ENCODE measurements at places on chromosomes 1 and 21. TPM values are rescaled to one million over a fixed set of nuclear protein-coding genes. Genes with fewer than 3 reads are reported as not detected.

The OR2T33 gene
- not detected for total RNA-seq

The MYBPH gene
- not detected for total RNA-seq

The GJA4 gene
- total RNA-seq: not detected

The BACE2 gene
- total RNA-seq: 2.0 TPM

The FAM151A gene
- total RNA-seq: not detected

The SLC6A9 gene
- total RNA-seq: 13.5 TPM

The TMEM79 gene
- 7.8 TPM for total RNA-seq

DNA sequence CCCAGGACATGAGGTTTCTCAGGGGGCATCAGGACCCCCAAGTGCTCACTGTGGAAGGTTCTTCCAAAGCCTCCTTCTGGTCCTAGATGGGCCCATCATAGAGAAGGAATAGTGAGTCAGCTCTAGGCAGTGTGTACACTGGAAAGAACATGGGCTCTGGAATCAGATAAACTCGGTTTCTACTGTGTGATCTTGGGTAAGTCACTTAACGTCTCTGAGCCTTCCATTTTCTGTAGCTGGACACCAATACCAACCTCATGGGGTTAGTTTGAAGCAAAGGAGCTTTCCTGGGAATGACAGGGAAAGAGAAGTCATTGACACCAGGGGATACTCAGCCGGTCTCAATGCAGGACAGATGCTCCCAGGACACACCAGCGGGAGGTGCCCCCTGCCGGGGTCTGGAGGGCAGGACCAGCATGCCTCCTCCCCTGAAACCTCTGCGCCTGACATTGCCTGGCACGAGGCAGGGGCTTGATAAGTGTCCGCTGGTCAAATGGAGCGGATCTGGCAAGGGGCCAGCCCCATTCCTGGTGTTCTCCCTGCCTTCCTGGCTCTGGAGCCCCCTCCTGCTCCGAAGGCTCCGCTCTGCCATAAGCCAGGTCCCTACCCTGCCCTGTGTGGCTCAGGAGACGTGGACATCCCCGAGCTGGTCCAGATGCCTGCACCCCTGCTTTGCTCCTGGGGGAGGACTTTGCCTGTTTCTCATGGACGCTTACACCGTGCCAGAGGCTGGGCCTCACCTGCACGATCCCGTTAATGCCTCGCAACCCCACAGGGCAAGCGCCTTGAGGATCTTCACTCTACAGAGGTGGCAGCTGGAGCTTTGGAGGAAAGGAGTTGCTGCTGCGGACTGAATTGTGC lies 52.8 kb downstream of the EDN2 start:
- no peaks in the 10 kb centered on the region for H3K36me3 ChIP-seq
- H3K27me3 ChIP-seq: peaks cover 28% of the 10 kb centered on the region
- H3K4me1 ChIP-seq: no peaks in the 10 kb centered on the region
- no peak overlapping the region for H3K4me3 ChIP-seq
- no peak overlapping the region for H3K27ac ChIP-seq

DNA sequence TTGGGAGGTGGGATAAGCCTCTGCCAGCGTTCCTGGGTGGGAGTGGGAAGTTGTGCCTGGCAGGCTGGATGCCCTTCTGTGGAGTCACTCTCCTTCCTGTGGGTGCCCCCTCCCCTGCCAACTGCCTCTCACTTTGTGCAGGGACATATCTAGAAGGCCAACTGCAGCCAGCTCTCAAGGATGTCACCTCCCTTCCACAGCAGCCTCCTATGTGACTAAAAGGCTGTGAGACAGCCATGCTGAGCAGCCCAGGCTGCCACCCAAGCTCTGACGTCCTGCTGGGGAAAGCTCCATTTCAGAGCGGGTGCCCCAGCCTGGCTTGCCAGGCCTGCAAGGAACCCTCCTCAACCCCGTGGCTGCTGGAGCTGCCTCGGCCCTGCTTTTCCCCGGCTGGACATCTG lies 19.6 kb upstream of the SLC26A9 start:
- H3K36me3 ChIP-seq: no peaks in the 10 kb centered on the region
- H3K4me3 ChIP-seq: no peak overlapping the region
- H3K27ac ChIP-seq: no peak overlapping the region
- H3K4me1 ChIP-seq: peaks cover 8% of the 10 kb centered on the region

DNA sequence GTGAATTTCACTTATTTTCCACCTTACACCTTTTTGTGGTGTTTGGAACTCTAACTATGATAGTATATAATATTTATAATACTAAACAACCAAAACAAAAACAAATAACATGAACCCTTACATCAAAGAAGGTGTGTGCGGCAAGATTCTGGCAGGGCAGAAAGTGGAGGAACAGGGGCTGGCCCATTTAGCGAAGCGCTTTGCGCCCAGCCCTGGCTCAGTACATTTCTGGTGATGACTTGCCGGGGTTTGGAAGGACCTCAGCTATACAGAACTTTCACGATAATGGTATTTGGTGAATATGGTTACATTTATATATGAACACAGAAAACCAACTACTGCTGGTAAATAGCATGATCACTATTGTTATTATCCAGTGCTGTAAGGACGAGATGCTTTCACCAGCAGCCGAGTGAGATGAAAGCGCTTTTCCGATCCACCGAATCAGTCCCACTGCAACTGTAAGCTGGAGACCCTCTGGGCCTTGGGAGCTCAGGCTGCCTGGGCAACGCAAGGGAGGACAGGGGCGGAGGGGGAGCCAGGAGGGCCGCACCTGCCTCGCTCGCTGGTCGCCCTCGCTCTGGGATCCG lies 63.9 kb downstream of the CD247 start:
- H3K27me3 ChIP-seq: no peaks in the 10 kb centered on the region
- peaks cover 32% of the 10 kb centered on the region for H3K36me3 ChIP-seq
- peaks cover 56% of the 10 kb centered on the region for H3K4me1 ChIP-seq
- peak overlapping the region; percentile 78 for H3K4me3 ChIP-seq

DNA sequence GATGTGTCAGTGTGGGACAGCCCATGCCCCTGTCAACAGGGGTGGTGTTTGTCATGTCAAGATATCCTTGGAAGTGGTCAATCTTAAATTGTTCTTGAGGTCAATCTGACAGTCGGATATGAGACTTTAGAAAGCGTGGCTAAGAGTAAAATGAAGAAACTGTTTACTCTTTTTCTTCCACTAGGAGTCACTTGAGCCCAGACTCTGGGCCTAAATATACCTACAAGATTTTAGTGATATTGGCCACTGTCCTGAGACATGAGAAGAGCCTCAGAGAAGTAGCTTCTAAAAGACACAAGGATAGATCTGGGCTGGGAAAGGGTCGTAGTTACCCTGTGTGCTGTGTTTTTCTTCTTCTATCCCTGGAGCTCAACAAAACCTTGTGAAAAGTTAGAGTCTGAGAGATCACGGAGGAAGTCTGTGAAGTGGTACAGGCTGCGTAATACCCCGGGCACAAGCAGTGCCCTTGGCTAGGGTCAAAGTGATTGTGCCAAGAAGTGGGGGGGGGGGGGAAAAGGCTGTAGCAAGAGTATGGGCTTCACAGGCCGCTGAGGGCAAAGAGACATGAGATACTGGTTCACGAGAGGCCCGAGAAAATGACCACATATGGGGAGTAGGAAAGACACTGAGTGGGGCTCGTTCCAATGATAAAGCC lies 355.2 kb upstream of the GREM2 start:
- no peak overlapping the region for H3K4me3 ChIP-seq

GRCh38 chr1:151314137-151314875 lies 12.9 kb downstream of the PI4KB start:
- no peak overlapping the region for H3K4me3 ChIP-seq
- H3K27me3 ChIP-seq: no peaks in the 10 kb centered on the region
- H3K4me1 ChIP-seq: peaks cover 54% of the 10 kb centered on the region

DNA sequence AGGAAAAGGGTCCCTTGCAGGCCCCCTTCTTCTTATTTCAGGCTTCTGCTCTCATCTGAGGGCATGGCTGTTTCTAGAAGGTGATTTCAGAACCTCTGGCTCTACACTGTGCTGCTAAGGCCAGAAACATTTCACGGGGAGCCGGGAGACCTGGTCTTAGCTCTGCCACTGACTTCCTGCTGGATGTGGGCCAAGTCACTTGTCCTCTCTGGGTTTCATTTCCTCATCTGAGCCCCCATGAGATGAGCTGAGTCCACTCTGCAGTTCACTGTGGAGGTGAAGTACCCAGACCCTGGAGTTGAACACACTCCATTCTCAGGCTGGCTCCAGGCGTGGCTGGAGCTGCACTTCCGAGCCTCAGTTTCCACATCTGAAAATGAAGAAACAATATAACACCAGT lies 2.1 kb downstream of the PADI1 start:
- DNase-seq: no peak
- H3K36me3 ChIP-seq: no peaks in the 10 kb centered on the region
- no peak overlapping the region for H3K27ac ChIP-seq
- H3K4me1 ChIP-seq: peaks cover 32% of the 10 kb centered on the region
- peaks cover 55% of the 10 kb centered on the region for H3K27me3 ChIP-seq

DNA sequence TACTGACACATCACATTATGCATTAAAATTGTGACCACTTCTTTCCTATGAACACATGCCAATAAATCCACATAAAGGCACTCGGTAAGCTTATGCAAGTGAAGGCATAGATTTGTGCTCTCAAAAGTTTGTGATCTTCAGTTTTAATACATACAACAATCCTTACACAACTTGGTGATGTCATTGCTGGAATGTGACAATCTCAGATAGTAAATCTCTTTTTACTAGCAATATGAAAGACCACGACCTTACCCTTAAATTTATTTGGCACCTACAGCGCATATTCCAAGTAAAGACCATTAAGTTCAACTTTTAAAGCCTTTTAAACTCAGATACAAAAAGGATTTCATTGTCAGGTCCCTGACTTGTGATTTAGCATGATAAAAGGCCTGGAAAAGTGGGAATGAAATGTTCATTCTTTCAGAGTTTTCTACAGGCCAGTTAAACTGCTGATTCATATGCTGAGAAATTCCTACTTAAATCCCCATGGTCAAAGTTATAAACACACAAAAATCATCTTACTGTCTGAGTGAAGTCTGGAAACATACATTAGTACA lies 157.4 kb downstream of the SIPA1L2 start:
- no peaks in the 10 kb centered on the region for H3K36me3 ChIP-seq
- no peak overlapping the region for H3K27ac ChIP-seq
- H3K4me3 ChIP-seq: no peak overlapping the region

DNA sequence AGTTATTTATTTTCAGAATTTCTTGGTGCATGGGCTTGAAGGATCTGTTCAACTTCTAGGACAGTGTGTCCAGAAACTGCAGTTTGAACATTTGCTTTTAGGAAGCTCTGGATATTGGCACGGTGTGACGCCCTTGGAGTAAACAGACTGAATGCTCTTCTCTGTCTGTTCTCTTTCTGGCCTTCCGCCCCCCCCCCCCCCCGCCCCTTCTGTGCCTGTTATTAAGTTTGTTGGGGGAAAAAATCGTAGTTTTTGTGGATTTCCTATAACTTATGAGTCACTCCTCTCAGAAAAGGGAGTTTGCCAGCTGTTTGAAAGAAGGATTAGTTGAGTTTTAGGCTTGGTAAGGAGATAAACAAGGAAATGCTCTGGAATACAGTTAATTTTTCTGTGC lies 1.2 kb downstream of the KCTD3 start:
- peak overlapping the region; percentile 86 for H3K4me3 ChIP-seq
- H3K27ac ChIP-seq: peak overlapping the region; percentile 61
- peaks cover 28% of the 10 kb centered on the region for H3K4me1 ChIP-seq
- no peak for DNase-seq

- DNase-seq: peak; percentile 45
- H3K4me1 ChIP-seq: peaks cover 27% of the 10 kb centered on the region
- peaks cover 23% of the 10 kb centered on the region for H3K36me3 ChIP-seq
- no peaks in the 10 kb centered on the region for H3K27me3 ChIP-seq
- peak overlapping the region; percentile 80 for H3K4me3 ChIP-seq
Observed at GRCh38 chr1:6603915-6604558, 1.4 kb upstream of the KLHL21 start.

GRCh38 chr21:29423099-29423870 lies 124.6 kb downstream of the BACH1 start:
- H3K27me3 ChIP-seq: no peaks in the 10 kb centered on the region
- H3K4me3 ChIP-seq: no peak overlapping the region
- no peak for DNase-seq
- no peak overlapping the region for H3K27ac ChIP-seq
- H3K4me1 ChIP-seq: peaks cover 10% of the 10 kb centered on the region
- H3K36me3 ChIP-seq: peaks cover 5% of the 10 kb centered on the region

DNA sequence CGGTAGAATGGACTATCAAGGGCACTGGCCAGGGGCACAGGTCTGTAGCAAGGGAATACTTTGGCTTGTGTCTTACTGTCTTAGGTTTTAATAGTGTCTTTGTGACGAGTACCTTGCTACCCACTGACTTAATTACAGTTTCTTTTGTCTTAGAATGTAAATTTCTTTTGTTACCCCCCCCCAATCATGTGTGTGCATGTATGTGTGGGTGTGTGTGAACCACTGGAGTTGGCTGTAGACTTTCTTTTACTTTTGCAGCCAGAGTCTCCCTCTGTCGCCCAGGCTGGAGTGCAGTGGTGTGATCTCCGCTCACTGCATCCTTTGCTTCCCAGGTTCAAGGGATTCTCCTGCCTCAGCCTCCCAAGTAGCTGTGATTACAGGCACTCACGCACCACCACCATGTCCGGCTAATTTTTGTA lies 61.8 kb upstream of the CLDN14 start:
- H3K27ac ChIP-seq: no peak overlapping the region
- no peak for DNase-seq
- no peak overlapping the region for H3K4me3 ChIP-seq
- peaks cover 14% of the 10 kb centered on the region for H3K27me3 ChIP-seq

- no peaks in the 10 kb centered on the region for H3K36me3 ChIP-seq
- H3K27me3 ChIP-seq: no peaks in the 10 kb centered on the region
- H3K4me3 ChIP-seq: no peak overlapping the region
- no peak overlapping the region for H3K27ac ChIP-seq
- DNase-seq: no peak
Observed at GRCh38 chr1:218755128-218755527, 410.0 kb downstream of the TGFB2 start.

GRCh38 chr21:23398726-23399125 lies 2208.6 kb downstream of the MRPL39 start:
- DNase-seq: no peak
- no peaks in the 10 kb centered on the region for H3K4me1 ChIP-seq
- no peaks in the 10 kb centered on the region for H3K36me3 ChIP-seq
- no peak overlapping the region for H3K27ac ChIP-seq
- H3K27me3 ChIP-seq: no peaks in the 10 kb centered on the region
- H3K4me3 ChIP-seq: no peak overlapping the region

- no peaks in the 10 kb centered on the region for H3K36me3 ChIP-seq
- no peak overlapping the region for H3K4me3 ChIP-seq
- no peak overlapping the region for H3K27ac ChIP-seq
- peaks cover 4% of the 10 kb centered on the region for H3K27me3 ChIP-seq
Observed at GRCh38 chr1:55584526-55585401, 369.6 kb upstream of the USP24 start.

GRCh38 chr1:8908388-8909151 lies 30.1 kb upstream of the ENO1 start:
- H3K4me3 ChIP-seq: no peak overlapping the region
- H3K27ac ChIP-seq: peak overlapping the region; percentile 65
- H3K4me1 ChIP-seq: peaks cover 38% of the 10 kb centered on the region
- no peak for DNase-seq
